Stimulated activated naive B cell treated with anti-CD40 and anti-IgM and Interleukin-4, amounts not matched to agents 10 μg/mL and 1 μg/mL and 100 μg/mL, for 72 hours (primary cell): ENCODE measurements at places on chromosomes 3 and 15.
A peak's percentile ranks its signal among the peaks of the same experiment; 100 is the strongest.

DNA sequence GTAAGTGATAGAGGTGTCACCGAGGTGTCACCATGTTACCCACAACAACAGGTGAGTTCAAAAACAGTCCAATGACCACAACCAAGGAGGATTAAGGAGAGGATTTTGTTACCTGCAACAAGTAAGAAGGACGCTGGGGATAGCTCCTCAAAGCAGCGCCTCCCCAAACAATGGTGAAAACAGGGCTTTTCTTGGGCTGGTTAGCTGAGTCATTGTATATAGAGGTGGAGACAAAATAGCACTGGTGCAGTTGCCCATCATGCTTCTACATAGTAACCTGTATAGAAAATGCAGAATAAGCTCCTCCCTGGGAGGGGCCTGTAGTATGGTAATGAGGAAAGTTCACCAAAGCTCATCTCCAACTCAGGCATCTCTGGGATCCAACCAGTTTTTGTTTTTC is 116.9 kb upstream of the EIF1B start:
- H3K27ac ChIP-seq: no peak overlapping the region
- H3K36me3 ChIP-seq: no peaks in the 10 kb centered on the region
- H3K27me3 ChIP-seq: no peaks in the 10 kb centered on the region
- DNase-seq: no peak
- peaks cover 3% of the 10 kb centered on the region for H3K4me1 ChIP-seq
- no peak overlapping the region for H3K4me3 ChIP-seq

DNA sequence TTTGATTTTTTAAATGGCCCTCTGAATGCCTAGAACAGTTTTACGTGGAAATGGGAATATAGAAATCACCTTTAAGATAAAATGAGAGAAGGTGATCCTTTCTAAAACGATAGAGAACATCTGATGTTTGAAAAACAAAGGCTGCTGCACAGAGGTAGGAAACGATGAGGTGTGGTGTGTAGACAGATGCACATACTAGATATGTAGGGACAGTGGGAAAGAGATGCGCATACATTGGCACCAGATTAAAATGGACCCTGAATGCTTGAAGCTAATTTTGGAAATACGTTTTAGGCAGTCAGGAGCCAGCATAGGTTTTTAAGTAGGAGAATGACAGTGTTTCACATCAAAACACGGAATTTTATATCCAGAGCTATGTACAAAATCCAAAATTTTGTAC is 29.0 kb downstream of the MAP6D1 start:
- no peak overlapping the region for H3K27ac ChIP-seq
- no peak for DNase-seq
- no peak overlapping the region for H3K4me3 ChIP-seq
- H3K27me3 ChIP-seq: no peaks in the 10 kb centered on the region
- peaks cover 40% of the 10 kb centered on the region for H3K36me3 ChIP-seq

DNA sequence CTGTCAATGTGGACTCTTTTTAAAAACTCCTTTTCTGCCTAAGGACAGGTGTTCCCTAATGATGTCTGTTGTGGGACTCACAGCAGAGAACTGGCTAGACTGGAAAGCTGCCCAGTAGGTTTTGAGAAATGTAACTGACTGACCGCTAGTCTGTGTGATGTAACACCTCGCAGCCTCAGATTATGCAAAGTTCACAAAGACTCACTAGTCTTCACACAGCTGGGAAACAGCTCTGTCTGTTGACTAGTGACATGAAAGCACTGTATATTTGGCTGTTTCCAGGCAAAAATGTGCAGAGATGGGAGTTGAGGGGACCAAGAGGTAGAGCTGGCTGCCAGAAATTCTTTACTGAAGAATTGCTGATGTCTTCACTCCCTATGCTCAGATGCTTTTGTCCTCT is 10.3 kb downstream of the PDZRN3 start:
- no peak overlapping the region for H3K4me3 ChIP-seq
- DNase-seq: no peak
- no peaks in the 10 kb centered on the region for H3K36me3 ChIP-seq

DNA sequence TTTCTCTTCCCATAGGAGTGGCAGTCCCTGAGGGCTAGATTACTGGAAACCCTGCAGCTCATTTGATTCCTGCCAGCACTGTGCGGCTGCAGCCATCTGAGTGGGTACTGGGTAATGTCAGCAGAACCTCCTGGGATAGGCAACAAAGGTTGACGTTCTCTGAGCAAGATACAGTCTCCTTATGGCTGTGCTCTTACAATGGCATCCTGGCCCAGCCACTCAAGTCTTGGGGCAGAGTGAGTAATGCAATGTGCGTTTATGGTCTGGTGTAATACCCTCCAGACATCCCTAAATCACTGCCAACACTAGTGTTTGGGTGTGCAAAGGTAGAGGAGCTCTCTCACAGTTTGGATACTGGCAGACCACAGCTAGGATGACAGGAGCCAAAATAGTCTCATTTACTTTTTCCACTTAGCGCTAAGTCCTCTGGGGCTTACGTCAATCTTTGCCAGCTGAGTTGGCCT is 775.8 kb downstream of the ZNF385D start:
- DNase-seq: no peak
- no peaks in the 10 kb centered on the region for H3K36me3 ChIP-seq
- H3K27ac ChIP-seq: no peak overlapping the region
- no peaks in the 10 kb centered on the region for H3K4me1 ChIP-seq

- DNase-seq: no peak
- H3K27me3 ChIP-seq: no peaks in the 10 kb centered on the region
- H3K27ac ChIP-seq: no peak overlapping the region
- no peaks in the 10 kb centered on the region for H3K36me3 ChIP-seq
Observed at GRCh38 chr3:110343945-110344344, 727.7 kb upstream of the NECTIN3 start.

GRCh38 chr15:94297558-94297957 is 66.2 kb downstream of the MCTP2 start:
- peak overlapping the region; percentile 39 for H3K4me3 ChIP-seq
- H3K27ac ChIP-seq: peak overlapping the region; percentile 76
- H3K4me1 ChIP-seq: peaks cover 63% of the 10 kb centered on the region
- DNase-seq: no peak
- H3K27me3 ChIP-seq: no peaks in the 10 kb centered on the region
